ENCODE measurements at places on chromosomes 6 and 20.
A peak's percentile ranks its signal among the peaks of the same experiment; 100 is the strongest.

GRCh38 chr6:125839879-125840278, 49.1 kb downstream of the NCOA7 start:
- no peak for DNase-seq

GRCh38 chr6:147099974-147100373, 104.2 kb upstream of the STXBP5 start:
- no peak for DNase-seq

GRCh38 chr6:23478312-23478711, 647.7 kb upstream of the NRSN1 start:
- DNase-seq = no peak

DNA sequence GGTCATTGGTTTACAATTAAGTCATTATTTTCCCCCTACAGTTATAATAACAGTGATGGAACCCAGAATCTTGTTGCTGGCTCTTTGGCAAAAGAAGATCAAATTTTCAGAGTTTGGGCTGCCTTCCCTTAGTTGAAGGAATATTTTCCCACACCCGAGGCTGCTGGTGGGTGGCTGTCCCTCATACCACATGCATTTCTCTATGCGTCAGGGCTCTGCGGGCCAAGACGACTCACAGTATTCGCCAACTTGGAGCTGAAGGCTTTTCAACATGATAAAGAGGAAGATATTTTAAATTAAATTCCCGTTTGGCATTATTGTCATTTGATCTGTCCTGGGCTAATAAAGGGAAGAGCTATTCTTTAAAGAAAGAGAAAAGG, 102.2 kb upstream of the SASH1 start:
- no peak for DNase-seq

DNA sequence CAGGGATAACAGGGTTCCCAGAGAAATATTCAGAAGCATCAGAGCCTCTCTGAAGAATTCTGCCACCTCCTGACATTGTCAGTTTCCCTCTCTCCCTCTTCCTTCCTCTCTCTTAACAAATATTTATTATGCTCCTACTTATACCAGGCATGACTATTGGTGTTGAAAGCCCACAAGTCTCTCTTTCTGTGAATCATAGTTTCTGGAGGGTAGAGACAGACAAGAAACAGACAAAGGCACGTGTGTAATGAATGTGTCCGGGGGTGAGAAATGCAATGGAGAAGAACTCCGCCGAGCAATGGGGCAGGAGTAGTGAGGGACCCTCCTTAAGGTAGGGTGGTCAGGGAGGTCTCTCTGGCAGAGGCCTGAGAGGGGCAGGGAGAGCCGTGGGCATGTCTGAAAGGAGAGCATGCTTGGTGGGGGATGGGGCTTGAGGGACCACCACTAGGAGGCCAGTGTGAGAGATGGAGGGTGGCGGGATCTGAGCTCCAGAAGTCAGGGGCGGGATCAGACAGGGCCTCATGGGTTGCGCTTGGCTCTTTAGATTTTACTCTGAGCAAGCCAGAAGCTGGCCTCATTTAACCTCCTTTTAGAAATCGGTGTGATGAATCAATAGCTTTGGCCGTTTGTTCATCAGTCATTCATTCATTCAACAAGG, 57.3 kb downstream of the EYA2 start:
- DNase-seq = no peak

DNA sequence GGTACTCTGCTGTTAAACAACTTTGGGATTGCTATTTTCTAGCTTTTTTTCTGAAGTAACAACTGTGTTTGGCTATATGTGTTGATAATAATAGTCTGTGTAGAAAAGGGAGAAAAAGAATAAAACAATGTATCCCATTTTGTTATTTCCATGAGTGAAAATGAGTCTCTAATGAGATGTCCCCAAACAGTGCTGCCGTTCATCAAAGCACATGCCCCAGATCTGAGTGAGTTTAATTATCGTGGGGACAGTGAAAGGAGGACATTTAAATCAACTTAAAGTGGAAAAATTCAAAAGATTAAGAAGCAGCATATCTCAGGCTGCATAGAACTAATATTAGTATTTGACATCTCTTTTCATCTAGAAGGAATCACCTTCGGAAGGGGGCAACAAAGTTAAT, 59.6 kb downstream of the NCOA7 start:
- DNase-seq = peak; percentile 22

- no peak for DNase-seq
These were observed 263.9 kb downstream of the FARS2 start for GRCh38 chr6:5525209-5525608.

GRCh38 chr6:35728683-35729678, 7.9 kb upstream of the ARMC12 start:
- peak; percentile 36 for DNase-seq

DNA sequence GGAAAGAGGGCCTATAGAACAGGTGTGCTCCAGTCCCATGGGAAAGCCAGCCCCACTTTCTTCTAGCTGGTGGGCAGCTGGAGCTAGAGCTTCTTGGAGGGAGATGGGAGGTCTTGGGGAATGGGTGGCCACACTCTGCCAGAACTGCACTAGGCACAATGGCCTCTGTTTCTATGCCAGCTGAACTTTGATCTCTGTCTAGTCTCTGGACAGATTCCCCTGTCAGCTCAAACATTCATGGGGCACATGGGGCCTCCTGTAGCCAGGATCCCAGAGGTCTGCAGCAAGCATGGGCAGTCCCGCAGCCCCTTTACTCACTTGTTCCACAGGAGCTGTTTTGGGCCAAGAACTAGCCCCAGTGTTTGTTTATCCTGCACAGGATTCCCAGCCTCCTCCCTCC, 591.3 kb upstream of the HS3ST5 start:
- no peak for DNase-seq

DNA sequence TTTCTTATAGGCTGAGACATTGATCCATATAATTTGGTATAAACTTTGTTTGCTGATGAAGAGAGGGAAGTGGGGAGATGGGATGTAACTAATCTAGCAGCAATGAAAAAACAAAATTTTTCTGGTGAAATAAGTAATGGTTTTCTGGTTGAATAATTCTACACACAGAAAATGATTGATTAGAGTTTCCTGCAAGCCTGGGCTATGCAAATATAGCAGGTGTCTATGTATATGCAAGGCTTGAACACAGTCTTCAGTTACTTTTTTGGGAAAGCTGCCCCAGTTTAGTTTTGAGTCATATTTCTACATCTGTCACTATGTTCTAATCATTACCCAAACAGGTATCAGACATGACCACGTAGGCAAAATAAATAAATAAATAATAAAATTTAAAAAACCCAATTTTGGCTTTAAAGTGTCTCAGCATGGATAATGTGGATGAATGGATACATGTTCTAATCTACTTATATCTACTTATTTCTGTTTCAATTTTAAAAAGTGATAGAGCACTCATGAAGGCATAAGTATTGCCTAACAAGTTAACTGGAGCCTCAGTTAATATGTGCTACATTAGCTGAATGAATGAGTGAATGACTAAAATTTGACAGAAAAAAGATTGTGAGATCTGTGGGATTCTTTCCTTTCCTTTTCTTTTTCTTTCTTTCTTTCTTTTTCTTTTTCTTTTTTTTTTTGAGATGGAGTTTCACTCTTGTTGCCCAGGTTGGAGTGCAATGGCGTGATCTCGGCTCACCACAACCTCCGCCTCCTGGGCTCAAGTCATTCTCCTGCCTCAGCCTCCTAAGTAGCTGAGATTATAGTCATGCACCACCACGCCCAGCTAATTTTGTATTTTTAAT, 37.2 kb upstream of the TFB1M start:
- DNase-seq = no peak

- no peak for DNase-seq
These were observed 6.8 kb upstream of the ADTRP start for GRCh38 chr6:11785415-11785773.

DNA sequence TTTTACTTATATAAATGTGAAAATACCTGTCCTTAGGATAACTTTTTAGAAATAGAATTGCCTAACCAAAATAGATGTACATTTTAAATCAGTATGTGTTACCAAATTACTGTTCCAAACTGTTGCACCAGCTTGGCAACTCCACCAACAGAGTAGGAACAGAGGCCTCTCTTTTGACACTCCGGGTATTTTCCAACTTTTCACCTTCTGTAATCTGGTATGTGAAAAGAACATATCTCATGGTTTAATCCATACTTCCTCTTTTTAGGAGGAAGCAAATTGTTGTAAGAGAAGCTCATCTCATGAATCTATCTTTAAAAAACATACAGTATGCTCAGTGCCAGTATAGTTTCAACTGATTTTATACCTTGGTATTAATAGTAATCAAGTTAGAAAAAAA, 24.9 kb downstream of the RNF144B start:
- DNase-seq = no peak

DNA sequence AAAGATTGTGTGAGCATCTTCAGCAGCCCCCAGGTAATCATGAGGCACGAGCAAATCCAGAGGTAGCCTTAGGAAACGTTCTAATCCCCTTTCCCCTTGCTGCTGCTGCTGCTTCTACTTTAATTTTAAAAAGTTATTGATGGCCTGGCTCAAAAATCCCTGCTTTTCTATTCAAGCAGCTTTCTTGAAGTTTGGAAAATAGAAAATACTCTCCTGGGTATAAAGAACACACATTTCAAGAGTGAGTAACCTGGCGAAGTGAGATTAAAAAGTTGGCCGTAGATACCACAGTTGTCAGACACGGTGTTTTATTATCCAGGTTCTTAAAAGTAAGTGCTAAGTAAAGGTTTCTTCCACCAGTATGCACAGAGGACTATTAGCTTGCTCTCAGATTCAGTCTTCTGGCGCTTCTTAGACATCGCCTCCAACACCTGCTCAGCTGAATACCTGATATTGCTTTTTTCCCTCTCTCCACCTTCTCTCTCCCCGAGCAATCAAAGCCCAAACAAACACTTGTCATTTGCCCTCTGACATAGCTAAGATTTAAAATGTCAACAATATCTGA, 150.7 kb downstream of the EDN3 start:
- DNase-seq = no peak

- DNase-seq = no peak
These were observed 58.7 kb downstream of the SNX5 start for GRCh38 chr20:17909869-17910321.

- no peak for DNase-seq
These were observed 17.8 kb downstream of the TMEM30A start for GRCh38 chr6:75266716-75267291.

- DNase-seq = no peak
These were observed 9.5 kb upstream of the MYT1 start for GRCh38 chr20:64154590-64155257.

DNA sequence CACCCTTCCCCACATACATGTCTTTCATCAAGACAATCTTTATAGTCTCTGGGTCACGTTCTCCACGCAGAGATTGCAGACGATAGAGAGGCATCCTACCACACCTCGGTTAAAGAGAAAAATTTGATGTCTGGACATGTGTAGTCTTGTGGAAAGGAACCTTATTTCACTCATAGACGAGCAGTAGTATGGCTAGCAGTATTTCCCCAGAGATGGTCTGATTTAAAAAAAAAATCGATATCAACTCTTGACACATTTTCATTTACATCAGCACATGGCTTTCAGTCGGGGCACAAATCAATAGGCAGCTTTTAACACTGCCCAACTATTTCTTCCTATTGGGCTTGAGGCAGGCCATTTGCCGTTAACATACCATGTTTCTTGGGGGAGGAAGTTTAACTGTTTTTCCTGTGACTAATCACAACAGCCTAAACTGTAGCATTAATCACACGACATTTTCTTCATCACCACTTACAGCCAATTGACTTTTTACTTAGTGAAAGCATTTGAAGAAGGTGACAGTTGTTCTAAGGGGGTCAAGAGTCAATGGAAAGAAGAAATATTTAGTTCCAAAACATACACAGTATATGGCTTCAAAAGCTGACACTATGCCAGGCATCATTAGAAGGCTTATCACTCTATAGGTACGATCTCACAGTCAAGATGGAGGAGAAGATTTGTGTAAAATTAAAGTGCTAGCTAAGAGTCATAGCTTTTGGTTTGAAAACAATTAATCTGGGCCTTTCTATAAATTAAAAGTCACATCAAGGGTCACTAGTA, 129.5 kb upstream of the HDAC2 start:
- no peak for DNase-seq

GRCh38 chr6:16201706-16202105, 36.7 kb upstream of the GMPR start:
- no peak for DNase-seq

DNA sequence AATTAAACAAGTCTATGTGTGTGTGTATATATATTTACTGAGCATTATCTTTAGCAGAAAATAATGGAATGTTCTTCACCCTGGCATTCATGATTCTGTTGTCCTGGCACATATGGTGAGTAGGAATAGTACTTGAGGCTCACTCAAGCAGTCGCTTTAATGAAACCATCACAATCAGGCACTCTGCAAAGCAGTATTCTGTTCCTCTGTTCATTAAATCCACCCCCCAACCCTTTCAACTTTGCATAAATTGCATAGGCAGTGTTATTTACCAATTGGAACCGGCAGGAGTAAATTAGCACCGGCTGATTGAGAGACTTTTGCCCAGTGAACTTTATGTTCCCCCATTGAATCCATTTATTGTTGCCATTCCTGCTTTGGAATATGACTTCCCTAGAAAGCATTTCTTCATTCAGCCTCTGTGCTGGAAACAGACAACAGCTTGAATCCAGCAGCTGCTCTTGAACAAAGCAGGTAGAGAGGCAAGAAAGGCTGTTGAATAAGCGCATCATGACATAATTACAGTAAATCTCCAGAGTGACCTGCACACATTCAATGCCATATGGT, 268.0 kb upstream of the RNF217 start:
- DNase-seq = no peak

DNA sequence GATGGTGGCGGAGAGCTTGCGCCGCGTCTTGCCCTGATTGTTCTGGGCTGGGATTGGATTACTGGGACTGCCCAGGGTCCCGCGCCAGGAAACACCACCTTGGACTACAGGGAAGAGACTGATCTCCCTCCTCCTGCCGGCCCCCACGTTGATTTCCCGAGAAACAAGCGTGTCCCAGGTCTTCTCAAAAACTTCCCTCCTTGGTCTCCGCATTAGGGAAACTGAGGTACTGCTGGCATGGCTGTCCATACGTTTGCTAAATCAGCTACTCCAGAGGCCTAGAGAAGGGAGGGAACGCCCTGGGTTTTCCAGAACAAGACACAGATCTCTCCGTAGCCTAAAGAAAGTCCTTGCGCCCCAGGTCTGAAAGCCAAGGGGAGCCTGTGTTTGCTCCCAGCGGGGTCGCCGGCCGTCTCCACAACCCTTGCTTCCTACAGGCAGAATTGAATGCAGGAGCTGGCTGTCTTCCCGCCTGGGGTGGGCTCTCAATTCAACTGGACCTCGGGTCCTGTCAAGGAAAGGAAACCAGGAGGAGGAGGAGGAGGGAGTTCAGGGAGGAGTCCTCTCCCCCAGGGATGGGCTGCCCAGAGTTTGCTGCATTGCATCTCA, 29.2 kb downstream of the TFAP2A start:
- DNase-seq = no peak

GRCh38 chr20:48717680-48718223, 110.0 kb downstream of the PREX1 start:
- no peak for DNase-seq

DNA sequence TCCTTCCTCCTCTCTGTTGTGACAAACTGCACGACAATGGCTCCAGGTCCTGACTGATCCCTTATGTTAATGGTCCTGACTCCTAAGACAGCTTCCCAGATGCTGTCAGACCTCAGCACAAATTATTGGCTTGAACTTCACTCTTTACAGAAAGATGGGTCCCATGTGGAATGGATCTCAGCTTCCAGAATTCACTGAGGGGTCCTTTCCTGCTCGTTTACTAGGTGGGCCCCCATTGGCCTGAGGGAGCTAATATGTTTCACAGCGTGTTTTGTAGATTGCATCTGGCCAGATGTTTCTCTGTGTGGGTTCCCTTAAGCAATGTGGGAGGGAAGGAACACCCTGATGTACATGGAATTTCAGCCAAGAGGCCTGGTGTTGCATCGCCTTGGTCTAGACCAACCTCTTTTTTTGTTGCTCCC, 826.6 kb downstream of the MAFB start:
- no peak for DNase-seq

Measured in hypothalamus (tissue), 51 donors.